ENCODE measurements at places on chromosomes 12 and 14.

DNA sequence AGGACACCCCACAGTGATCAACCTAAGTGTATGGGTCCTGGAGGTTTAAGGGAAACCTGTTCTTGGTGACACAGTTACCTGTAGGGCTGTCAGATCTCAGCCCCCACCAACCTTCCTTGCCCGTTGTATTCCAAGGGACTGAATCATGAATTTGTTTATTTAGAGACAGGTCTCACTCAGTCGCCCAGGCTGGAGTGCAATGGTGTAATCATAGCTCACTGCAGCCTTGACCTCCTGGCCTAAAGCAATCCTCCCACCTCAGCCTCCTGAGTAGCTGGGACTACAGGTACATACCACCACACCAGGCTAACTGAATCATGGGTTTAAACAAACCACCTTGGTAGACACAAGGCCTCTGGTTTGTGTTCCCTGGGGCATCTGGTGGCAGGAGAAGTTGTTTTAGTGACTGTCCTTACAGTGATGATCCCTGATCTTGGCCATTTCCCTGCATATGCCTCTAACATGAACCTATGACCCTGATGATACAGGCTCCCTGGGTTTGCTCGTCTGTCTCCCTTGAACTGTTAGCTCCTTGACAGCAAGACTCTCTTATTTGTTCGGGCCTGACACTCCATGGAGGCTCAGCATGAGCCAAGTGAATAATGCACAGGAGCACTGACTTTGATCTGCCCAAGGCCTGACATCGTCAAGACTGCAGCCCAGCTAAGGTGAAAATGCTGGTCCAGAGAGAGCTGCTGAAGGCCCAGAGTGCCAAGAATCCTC is 47.9 kb downstream of the PITPNM2 start:
- DNase-seq, result no peak

DNA sequence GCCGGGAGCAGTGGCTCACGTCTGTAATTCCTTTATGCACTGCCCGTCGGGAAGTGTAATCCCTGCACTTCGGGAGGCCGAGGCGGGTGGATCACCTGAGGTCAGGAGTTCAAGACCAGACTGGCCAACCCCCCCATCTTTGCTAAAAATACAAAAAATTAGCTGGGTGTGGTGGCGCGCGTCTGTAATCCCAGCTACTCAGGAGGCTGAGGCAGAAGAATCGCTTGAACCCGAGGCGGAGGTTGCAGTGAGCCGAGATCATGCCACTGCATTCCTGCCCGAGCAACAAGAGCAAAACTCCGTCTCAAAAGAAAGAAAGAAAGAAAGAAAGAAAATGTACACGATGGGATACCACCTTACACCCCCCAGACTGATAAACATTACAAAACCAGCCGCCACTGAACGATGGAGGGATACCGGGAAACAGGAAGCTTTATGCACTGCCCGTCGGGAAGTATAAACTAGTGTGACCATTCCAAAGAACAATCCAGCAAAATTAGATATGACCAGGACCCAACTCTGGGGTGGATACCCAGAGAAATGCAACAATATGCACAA is 1.1 kb downstream of the ABCD4 start:
- no peak for DNase-seq

GRCh38 chr14:39956372-39956771 is 524.1 kb upstream of the FBXO33 start:
- DNase-seq, result no peak

- DNase-seq, result no peak
Observed at GRCh38 chr12:92566448-92567019, 136.3 kb upstream of the PLEKHG7 start.

DNA sequence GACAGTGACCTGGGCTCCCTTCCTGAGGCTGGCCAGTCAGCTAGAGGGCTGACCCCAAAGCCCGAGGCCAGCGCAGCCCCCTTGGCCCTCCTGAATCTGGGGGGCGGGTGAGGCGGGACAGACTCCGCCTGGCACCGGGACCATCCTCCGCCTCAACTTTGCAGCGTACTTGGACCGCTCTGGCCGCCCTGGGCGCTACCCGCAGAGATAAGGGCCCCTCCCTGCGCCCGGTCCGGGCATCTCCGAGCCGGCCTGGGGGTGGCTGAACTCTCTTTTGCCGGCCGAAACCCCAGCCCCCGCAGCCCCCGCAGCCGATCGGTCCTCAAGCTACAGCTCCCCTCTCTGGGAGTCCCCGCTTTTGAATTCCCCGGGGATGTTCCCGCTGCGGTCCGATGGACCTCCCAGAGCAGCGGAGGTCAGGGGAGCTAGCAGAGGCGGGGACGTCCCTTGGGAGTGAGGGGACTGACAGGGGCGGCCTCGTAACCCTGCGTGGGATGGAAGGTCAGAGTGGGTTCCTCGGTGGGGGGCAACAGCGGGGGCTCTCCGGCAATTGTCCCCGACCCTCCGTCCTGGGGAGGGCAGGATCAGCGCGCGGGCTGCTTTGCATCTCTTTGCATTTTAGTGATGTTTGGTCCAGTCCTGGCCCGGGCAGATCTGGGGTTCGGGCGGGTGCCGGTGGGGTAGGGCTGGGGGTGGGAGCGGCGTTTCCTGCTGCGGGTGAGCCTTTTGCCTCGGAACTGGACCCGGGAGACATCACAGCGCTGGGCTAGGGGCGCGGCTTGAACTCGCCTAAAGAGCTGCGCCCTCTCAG is at the start of gene CRIP1:
TSS of gene CRIP1 (plus strand) at position 724 of the 811 bp plus-strand sequence. CDS start 374 bp downstream, outside the sequence.
- no peak for DNase-seq

DNA sequence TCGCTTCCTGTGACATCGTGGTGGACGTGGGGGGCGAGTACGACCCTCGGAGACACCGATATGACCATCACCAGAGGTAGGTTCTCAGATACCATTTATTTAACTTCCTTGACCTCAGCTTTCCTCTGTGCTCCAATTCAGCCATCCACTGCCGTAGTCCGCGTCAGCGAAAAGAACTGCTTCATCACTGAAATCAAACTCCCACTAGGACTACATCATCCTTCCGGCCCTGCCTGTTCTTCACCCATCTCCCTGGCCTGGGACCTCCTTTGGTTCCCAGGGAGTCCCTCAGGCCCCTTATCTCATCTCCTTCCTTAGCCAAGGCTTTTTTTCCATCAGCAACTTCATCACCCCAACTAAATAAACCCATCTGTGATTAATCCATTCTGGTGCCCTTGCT is 692 bp downstream of the MYG1 start:
- DNase-seq, result peak; percentile 5

GRCh38 chr14:51554953-51555352 is 96.8 kb upstream of the FRMD6 start:
- DNase-seq, result no peak

GRCh38 chr14:95180966-95181741 is 23.8 kb upstream of the DICER1 start:
- DNase-seq, result no peak

DNA sequence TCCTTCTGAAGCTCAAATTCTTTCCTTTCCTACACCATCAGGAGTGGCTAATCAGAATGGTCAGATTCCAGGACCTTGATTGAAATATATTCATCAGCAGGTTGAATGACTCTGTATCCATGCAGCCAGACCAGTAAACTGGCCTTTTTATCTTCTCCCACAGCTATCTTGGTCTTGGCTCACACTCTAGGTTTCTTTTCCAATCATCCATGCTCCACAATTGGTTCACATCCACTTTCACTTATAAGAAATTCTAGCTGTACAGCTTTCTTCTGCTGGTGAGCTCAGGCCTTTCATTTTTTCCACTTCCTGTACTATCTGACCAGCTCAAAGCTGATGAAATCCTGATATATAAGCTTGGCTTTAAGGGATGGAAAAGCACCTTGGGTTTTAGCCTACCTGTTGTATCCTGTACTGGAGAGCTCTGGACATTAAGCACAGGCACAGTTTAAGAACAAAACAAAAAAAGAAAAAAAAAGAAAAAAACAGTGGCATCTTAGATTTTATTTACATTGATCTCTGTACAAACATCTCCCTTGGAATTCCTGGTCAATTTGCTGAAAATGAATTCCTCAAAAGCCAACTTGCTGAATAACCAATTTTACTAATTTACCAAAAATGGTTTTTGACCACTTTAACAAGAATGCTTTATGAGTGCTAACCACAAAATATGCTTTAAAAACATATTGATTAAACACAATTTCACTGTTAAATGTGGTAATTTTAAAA is 91.6 kb upstream of the PAWR start:
- no peak for DNase-seq

DNA sequence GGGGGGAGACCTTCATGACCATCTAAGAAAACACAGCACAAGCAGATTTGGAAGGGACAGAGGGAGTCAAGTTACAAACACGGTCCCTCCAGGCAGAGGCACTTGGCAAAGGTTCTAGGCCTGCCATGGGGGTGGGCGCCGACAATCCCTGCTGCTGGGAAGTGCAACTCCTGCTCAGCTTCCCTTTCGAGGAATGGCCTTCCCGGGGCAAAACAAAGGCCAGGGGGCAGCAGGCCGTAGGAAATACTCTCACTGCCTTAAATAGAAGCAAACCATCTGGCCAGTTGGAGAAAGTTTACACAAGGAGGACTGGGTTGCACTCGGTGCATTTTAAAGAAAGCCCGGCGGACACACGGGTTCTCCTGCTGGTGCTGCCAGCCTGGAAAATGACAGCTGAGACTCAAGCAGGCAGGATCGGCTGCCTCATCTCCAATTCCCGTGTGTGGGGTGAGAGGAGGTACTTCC is 65.8 kb downstream of the ITPK1 start:
- DNase-seq, result no peak

- DNase-seq, result no peak
Observed at GRCh38 chr12:110314308-110314707, 33.3 kb downstream of the ATP2A2 start.

- no peak for DNase-seq
Observed at GRCh38 chr12:55675666-55676065, 32.0 kb downstream of the ITGA7 start.

DNA sequence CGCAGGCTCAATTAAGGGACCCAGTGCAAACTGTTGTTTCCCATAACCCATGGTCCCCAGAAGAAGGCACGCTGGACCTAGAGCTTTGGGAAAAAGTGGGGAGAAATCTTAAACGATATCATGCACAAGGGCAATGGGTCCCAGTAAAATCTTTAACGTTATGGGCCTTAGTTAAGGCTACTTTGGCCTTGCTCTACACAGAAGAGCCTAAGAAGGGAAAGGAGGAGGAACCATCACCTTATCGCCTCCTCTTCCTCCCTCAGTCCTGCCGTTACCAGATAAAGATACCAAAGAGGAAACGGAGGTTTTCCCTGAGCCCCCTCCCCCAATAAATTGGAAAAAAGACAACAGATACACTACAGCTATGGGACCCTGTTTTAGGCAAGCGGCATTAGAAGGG is 116.9 kb downstream of the PPHLN1 start:
- no peak for DNase-seq

GRCh38 chr14:99679996-99680395 is 4.1 kb upstream of the CYP46A1 start:
- DNase-seq, result no peak

- DNase-seq, result no peak
Observed at GRCh38 chr14:33917661-33918060, 33.2 kb downstream of the EGLN3 start.

GRCh38 chr12:99695050-99695449 is 47.5 kb downstream of the GARIN6 start:
- no peak for DNase-seq

DNA sequence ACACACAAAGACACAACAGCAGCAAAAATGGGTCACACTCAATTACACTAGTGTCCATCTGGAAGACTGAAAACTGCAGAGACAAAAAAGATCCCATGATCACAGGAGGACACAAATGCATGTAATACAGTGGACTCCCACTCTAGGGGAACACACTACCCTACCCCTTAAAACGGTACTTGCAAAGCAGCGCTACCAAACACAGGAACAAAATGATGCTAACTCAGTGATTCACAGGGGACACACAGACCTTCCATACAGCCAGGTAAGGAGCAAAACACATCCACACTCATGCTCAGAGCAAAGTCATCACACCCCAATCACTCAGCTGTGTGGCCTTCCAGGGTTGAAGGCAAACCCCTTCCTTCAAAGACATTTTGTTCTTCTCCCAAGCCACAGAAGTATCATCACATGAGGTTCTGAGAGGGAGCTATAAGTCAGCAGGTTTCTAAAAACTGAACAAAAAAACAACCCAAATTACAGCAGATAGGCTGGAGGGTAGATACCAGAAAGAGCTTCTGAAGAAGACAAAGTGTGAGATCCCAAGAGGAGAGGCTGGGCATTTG is 14.8 kb downstream of the SMUG1 start:
- DNase-seq, result no peak

DNA sequence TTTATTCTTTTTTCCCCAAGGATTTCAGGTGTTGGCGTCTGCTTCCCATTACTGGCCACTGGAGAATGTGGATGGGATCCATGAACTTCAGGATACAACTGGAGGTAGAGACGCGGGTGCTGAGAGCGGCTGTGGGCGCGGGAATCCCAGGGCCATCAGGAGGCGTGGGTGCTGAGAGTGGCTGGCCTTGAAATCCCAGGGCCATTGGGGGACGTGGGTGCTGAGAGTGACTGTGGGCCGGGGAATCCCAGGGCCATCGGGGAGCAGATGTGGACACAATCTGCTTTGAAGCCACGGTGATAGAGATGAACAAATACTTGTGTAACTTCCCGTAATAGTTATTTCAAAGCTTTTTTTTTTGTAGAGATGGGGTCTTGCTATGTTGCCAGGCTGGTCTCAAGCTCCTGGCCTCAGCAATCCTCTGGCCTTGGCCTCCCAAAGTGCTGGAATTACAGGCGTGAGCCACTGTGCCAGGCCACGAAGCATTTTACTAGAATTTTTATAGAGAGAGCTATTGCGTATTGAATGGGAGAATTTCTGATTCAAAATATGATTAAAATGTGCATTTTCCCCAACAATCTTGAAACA is 12.8 kb downstream of the ADGRD1 start:
- no peak for DNase-seq

DNA sequence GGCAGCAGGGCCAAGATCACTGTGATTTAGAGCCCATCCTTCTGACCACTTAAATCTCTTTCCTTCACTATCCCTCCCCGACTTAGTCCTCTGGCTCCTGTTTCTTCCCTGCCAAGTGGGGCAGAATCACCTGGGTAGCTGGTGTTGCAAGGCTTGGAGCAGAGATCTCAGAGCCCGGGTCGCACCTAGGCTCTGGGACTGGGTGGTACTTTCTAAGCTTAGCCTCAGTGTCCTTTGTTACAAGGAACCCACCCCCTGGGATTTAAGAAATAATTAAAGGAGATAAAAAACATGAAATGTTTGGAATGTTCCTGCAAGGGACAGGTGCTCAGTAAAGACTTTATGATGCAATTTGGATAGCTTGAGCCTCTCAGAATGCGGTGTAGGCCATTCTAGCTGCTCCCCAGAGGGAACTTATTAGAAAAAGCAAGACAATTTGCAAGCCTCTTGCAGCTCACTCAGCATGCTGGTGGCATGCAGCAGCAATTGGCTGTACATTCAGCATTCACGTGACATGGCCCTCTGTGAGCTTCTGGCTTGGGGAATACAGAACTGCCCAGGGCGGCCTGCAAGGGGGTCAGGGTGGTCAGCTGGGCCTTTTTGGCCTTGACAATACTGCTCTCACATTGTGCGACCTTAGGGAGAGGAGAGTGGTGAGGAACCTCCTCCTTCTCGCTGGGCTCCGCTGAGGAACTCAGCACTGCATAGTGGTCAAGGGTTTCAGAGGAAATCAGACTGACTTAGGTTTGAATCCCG is 16.8 kb downstream of the C14orf132 start:
- DNase-seq, result no peak

Data from activated T-cell treated with anti-CD3 and anti-CD28 coated beads for 24 hours (primary cell).